ENCODE measurements at places on chromosomes 3 and 15. TPM values are rescaled to one million over a fixed set of nuclear protein-coding genes. Genes with fewer than 3 reads are reported as not detected.

HESX1 gene
- 0.79 TPM for total RNA-seq

KNG1 gene
- not detected for total RNA-seq

CRABP1 gene
- 0.90 TPM for total RNA-seq

DNA sequence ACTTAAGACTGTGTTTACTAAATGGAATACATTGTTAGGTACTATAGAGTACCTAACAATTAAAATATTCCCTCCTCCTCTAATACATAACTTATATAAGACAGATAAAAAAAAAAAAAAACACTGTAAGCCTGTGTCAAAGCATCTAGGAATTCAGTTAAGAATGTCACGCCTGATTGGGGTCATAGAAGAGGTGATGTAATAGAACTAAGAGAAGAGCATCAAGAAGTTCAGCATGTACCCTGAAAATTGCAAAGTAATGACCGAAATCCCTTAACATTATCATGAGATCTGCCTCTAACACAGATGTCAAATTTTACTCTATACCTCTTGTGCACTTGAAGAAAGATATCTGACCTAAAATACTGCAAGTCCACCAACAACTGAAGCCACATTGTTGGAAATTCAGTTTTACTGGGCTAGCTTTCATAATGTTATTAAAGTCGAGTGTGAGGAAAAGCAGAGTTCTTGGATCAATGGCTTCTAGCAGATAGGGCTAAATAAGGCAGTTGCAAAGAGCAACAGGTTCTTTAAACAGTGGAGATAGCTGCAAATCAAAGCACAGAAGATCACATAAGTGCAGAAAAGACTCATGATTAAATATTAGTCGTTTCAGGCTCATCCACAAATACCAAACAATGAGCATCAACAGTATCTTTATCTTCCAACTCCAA, 75.0 kb downstream of the TBL1XR1 start:
- H3K27ac ChIP-seq: no peak overlapping the region
- H3K4me1 ChIP-seq: peaks cover 90% of the 10 kb centered on the region
- peaks cover 25% of the 10 kb centered on the region for H3K36me3 ChIP-seq
- no peak overlapping the region for H3K4me3 ChIP-seq
- no peak for DNase-seq
- no peaks in the 10 kb centered on the region for H3K27me3 ChIP-seq

DNA sequence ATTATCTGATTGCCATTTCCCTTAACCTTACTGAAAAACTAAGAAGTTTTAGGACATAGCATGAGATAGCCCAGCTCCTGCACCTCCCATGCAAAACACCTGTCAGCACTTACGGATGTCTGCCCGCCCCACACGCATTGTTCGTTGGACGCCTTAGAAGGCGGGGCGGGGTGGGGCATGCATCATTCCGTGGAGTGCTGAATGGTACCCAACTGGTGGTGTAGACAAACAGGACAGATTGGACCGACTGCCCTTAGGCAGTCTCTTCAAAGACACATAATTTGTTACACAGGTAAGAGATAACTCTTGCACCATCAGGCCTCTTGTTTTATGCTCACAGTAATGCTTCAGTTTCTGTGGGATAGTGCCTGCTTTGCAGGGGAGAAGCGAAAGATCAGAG, 93.8 kb downstream of the SMAD6 start:
- H3K4me1 ChIP-seq: no peaks in the 10 kb centered on the region
- H3K27me3 ChIP-seq: no peaks in the 10 kb centered on the region
- no peaks in the 10 kb centered on the region for H3K36me3 ChIP-seq
- no peak overlapping the region for H3K4me3 ChIP-seq
- H3K27ac ChIP-seq: no peak overlapping the region
- DNase-seq: no peak

DNA sequence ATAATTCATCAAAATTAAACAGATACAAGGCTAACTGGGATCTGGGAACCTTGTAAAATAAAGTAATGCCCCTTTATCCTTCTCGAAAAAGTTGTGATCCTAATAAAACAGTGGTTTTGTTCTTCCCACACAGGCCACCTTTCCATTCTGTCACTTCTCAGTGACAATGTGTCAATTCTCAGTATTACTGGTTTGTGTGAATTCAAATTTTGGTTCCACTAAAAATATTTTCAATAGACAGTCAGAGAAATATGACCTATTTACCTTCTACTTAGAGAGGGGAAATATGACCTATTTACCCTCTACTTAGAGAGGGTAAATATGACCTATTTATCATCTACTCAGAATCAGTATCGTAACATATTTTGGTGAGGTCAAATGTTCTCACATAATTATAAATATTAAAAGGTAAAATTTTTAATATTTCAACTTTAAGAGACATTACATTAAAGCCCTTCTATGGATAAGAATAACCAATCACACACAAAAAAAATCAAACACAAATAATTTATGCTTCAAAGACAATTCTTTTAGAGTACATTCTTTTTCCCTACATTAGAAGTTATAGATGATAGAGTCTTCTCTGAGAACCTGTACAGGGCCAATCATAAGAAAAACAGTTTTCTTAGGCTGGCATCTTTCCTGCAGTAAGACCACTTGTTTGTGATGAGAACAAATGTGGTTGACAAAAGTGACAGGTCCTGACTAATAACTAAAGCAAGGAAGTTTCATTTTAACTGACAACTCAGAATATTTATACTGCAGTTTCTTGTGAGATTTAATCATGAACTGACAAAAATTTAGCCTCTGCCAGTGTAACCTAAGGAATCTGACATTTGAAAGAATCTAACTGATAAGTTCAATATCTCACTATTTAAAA, 323.3 kb downstream of the DIPK2A start:
- H3K4me3 ChIP-seq: no peak overlapping the region
- DNase-seq: peak; percentile 9
- H3K27me3 ChIP-seq: no peaks in the 10 kb centered on the region
- no peaks in the 10 kb centered on the region for H3K36me3 ChIP-seq

GRCh38 chr3:77247817-77248216, 207.9 kb downstream of the ROBO2 start:
- H3K27me3 ChIP-seq: no peaks in the 10 kb centered on the region
- DNase-seq: no peak
- H3K36me3 ChIP-seq: no peaks in the 10 kb centered on the region
- no peak overlapping the region for H3K4me3 ChIP-seq

DNA sequence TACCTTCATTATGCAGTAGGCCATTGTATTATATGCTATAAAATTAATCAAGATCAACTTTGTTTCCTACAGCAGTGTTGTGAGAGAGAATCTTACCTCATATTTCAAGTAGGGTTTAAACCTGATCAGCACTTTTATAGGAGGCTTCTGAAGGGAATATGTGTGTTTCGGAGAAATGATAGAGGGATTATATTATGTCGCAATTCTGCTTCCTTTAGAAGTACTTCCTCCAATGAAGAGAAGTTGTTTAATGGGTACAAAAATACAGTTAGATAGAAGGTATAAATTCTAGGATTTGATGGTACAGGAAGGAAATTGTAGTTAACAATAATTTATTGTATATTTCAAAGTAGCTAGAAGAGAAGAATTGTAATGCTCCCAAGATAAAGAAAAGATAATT, 54.9 kb downstream of the NSUN3 start:
- peaks cover 3% of the 10 kb centered on the region for H3K4me1 ChIP-seq
- no peak overlapping the region for H3K4me3 ChIP-seq
- no peak overlapping the region for H3K27ac ChIP-seq
- H3K36me3 ChIP-seq: peaks cover 6% of the 10 kb centered on the region

GRCh38 chr3:65854606-65855304, 184.0 kb downstream of the MAGI1 start:
- no peaks in the 10 kb centered on the region for H3K27me3 ChIP-seq
- H3K4me3 ChIP-seq: no peak overlapping the region
- no peak overlapping the region for H3K27ac ChIP-seq
- DNase-seq: no peak

- no peaks in the 10 kb centered on the region for H3K27me3 ChIP-seq
- H3K4me1 ChIP-seq: no peaks in the 10 kb centered on the region
- no peaks in the 10 kb centered on the region for H3K36me3 ChIP-seq
- no peak overlapping the region for H3K27ac ChIP-seq
These were observed 950.2 kb upstream of the CADM2 start for GRCh38 chr3:84008623-84009022.

- no peaks in the 10 kb centered on the region for H3K27me3 ChIP-seq
- no peak overlapping the region for H3K27ac ChIP-seq
- no peak for DNase-seq
- peaks cover 53% of the 10 kb centered on the region for H3K4me1 ChIP-seq
These were observed 18.4 kb downstream of the FLNB start for GRCh38 chr3:58026598-58026997.

DNA sequence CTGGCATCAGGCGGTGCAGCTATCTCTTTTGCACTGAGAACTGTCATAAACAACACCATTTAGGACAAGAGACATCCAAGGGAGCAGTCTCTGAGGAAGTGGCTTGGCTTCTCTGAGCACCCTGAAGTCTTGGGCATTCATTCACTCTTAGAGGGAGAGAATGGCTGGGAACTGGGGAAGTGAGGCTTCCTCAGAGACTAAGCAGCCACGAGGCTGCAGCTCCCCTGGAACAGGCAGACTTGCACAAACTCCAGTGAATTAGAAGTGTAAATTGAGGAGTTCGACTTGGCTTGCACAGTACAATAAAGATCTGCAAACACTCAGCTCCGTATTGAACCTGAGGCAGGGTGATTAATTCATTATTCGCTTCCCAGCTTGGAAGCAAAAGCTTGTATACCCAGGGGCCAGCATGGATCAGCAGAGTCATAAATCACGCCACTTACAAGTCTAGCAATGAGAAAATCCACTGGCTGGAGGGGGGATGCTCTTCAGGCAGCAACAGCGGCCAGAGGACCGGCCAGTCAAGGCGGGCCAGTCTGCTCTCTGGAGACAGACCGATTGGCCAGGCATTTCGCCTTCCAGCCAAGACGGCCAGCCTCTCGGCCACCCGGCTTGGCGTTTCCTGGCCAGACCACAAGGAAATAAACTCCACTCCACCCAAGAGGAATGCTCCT, 118.8 kb upstream of the ADPGK start:
- H3K4me1 ChIP-seq: no peaks in the 10 kb centered on the region
- H3K27ac ChIP-seq: no peak overlapping the region
- DNase-seq: no peak
- peaks cover 28% of the 10 kb centered on the region for H3K27me3 ChIP-seq
- H3K4me3 ChIP-seq: no peak overlapping the region
